Bone marrow (tissue), 2 donors: ENCODE measurements at places on chromosomes 7 and 10.

DNA sequence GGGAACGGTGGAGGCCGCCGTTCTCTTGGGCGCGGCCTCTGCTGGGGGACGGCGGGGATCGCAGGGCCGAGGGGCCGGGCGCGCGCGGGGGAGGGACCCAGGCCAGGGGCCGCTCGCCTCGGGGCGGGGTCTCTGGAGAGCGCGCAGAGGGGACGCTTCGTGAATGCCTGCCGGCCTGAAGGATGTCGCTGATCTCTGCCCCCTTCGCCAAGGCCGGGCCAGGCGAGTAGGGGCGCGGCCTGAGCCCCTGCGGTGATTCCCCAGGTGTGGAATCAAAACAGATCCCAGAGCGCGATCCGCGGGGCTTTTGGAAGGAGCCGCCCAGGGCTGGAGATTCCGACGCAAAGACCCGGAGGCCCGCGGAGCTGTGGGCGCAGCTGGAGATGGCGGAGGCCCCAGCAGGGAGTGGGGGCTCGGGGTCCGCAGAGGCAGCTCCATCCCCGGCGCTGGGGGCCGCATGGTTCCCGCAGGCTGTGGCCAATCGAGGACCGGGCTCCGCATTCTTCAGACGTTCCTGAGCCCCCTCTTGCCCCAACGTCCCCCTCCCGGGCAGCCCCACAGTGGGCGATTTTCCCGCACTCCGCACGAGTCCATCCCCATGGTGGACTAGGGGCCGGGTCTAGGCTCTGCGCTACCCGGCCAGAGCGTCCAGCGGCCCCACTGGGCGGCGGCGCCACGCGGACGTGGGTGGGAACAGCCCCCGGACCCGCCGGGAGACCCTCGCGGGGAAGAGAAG, 166.0 kb downstream of the ACTR3B start:
- DNase-seq = no peak

DNA sequence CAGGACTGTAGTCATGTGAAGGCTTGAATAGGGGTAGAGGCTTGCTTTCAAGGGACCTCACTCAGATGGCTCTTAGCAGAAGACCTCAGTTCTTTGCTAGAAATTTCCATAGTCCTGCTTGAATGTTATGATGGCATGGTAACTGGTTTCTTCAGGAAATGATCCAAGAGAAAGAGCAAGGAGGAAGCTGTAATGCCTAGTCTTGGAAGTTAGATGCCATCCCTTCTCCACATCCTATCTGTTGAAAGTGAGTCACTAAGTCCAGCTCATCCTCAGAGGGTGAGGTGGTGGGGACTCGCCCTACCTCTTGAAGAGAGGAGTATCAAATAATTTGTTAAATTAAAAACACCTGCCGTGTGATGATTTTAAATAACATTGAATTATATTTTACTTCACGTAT, 4.6 kb downstream of the MGAM start:
- no peak for DNase-seq

GRCh38 chr7:38686888-38687287, 55.7 kb upstream of the AMPH start:
- no peak for DNase-seq

DNA sequence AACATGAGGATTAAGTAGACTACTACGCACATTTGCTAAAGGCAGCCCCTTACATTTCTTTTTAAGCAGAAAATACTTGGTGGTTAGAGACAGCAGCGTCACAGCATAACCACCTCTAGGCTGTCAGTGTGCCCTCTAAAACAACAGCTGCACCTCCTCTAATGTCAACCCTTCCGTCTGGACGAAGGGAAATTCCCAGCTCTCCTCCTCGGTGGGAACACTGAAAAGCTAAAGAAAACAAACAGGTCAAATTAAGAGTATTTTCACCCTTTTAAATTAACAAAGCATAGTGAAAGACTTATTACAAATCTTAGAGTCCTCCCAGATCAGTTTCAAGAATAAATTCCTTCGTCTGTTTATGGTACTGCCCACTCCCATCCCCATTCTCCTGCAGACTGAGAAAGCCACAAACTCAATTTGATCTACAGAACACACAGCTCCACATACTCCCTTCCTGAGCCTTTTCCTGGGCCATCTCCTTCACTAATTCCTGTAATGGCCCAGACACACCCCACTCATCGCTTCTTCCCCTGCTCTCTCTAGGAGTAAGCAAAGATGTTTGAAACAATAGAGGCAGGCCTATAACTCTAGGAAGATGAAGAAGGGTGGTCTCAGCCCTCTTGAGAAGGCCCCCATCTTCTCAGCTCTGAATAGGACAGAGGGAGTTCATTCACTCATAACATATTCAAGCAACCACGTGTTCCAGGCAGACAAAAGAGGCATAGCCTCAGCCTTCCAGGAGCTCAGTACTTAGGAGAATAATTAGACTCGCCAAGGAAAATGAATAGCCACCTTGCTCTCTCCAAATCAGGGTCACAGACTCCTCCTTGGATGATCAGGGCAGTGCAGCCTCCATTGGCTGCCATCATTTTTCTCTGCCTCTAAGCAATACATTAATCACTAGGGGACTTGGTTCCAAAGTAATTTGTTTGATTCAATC, 47.5 kb upstream of the HNRNPH3 start:
- DNase-seq = no peak

- no peak for DNase-seq
Observed at GRCh38 chr7:87152897-87153641, 816 bp downstream of the DMTF1 start.

GRCh38 chr7:40544871-40545303, 410.1 kb downstream of the SUGCT start:
- DNase-seq = no peak

DNA sequence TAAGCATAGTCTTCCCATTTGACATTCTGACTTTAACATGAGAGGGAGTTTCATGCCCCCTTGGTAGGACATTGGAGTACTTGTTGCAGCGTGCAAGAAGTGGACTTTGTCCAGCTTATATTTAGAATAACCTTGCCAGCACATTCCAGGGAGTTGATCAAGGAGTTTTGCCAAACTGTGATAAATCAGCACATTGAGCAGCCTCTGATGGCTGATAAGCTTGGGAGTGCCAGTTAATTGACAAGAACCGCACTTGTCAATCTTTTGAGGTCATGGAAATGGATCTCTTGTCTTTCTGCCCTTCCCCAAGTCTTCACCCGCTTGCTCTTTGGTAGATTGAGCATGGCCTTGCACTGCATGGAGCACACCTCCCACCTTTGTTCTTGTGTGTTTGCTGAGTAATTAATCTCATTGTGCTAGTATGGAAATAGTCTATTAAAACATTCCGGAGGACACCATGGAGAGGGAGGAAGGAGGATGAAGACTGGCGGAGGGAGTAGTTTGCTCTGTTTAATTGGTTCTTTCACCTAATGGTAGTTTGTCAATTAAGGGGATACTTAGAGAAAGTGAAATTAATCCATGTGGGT, 668.5 kb upstream of the GALNT17 start:
- no peak for DNase-seq

GRCh38 chr10:99674762-99675161, 15.5 kb downstream of the ENTPD7 start:
- DNase-seq = no peak

GRCh38 chr10:1166101-1166827, 110.1 kb downstream of the WDR37 start:
- no peak for DNase-seq

- DNase-seq = no peak
Observed at GRCh38 chr7:33773053-33773452, 132.3 kb upstream of the BMPER start.

GRCh38 chr10:78997635-78998618, 70.8 kb upstream of the ZMIZ1 start:
- no peak for DNase-seq

GRCh38 chr7:108227366-108227765, 97.2 kb upstream of the LAMB4 start:
- no peak for DNase-seq

DNA sequence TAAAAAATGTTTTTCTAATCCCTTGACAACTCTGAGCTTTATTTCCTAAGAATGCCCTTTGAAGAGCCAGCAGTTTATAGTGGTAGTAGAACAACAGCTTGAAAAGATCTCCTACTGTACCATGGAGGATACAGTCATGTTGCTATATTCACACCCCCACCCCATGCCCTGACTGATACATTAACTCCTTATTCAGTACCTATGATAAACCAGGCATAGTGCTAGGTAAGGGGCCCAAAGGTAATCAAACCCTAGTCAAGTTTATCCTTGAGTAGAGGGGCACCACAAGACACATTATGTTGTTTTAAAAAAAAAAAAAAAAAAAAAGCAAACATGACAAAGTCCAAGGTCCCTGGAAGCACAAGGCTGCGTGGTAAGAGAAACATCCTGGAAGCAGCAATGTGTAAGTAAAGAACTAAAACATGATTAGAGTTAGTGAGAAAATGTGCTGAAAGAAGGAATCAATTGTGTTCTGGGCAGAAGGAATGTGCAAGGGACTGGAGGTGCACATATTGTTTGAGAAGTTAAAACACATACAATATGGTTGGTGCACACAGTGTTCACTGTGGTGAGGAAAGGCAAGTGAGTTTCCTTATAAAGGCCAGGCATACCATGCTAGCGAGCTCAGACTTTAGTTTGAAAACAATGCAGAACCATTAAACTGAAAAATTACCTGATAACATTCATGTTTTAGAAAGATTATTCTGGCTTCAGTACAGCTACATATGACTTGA, 51.2 kb downstream of the PDE1C start:
- DNase-seq = no peak

DNA sequence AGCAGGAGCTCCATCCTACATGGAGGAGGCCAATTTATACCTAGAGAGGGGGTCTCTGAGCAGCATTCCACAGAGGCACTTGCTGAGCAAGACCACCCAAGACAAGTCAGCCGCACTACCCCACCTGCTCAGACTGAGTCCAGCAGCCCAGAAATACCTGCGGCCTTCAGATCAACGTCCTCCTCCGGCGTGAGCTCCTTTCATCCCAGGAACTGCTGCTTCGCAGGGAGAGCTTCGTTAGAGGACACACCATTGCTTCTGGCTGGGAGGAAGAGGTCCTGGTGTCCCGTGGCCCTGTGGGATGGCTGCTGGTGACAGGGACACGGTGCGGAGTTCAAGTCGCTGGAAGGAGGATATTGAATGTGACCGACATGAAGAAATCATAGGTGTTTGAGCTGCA, 216.9 kb upstream of the PPP2R2D start:
- DNase-seq = no peak

- no peak for DNase-seq
Observed at GRCh38 chr10:80154978-80155695, 22.6 kb downstream of the PLAC9 start.

- DNase-seq = no peak
Observed at GRCh38 chr10:67250686-67251085, 324.9 kb downstream of the LRRTM3 start.

GRCh38 chr10:70592746-70593512, 9.6 kb downstream of the PRF1 start:
- no peak for DNase-seq

DNA sequence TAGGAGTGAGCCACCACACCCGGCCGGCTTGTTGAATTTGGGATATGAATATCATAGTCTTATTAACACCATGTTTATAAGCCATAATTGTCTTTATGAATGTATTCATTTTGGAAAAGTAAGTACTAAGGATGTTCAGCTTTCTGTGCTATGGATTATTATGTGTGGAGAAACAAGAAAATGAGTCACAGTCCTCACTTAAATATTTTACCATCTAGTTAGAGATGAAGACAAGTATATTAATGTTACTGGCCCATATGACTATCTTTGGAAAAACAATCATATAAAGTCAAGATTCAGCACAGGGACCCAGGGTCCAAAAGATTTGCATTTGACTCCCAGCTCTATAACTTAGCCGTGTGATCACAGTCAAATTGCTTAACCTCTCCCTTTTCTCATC, 9.8 kb upstream of the TOMM7 start:
- DNase-seq = no peak

GRCh38 chr7:36006636-36007229, 146.3 kb upstream of the EEPD1 start:
- no peak for DNase-seq

DNA sequence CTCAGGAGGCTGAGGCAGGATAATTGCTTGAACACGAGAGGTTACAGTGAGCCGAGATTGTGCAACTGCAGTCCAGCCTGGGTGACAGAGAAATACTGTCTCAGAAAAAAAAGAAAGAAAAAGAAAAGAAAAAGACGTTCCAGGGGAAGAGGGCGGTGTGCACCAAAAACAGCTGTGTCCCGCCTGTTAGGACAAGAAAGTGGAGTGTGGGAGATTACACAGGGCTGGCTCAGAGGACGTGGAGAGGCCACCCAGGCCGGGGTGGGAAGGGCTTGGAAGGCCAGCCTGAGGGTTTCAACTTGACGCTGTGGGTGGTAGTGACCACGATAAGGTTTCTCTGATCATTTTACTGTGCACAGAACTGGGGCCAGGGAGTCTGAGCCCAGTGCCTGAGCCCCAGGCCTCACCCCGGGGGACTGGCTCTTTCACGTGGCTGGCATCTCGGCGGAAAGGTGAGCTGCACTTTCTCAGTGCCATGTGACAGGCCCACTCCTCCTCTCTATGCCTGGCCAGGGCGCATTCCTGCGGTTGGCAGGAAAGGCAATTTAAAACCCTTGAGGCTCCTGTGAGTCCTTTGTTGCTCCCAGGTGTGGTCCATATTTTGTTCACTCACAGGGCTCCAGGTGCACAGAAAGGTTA, 13.9 kb downstream of the RHBDD2 start:
- no peak for DNase-seq

GRCh38 chr7:151905353-151905752, 28.4 kb upstream of the PRKAG2 start:
- no peak for DNase-seq

DNA sequence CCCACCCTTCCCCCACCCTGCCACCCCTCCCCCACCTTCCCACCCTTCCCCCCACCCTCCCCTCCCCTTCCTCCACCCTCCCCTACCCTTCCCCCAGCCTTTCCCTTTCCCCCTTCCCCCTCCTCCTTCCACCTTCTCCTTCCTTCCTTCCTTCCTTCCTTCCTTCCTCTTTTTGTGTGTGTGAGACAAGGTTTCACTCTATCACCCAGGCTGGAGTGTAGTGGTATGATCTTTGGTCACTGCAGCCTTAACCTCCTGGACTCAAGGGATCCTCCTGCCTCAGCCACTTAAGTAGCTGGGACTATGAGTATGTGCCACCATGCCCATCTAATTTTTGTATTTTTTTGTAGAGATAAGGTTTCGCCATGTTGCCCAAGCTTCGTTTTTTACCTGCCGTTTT, 35.2 kb downstream of the CYP17A1 start:
- DNase-seq = no peak

DNA sequence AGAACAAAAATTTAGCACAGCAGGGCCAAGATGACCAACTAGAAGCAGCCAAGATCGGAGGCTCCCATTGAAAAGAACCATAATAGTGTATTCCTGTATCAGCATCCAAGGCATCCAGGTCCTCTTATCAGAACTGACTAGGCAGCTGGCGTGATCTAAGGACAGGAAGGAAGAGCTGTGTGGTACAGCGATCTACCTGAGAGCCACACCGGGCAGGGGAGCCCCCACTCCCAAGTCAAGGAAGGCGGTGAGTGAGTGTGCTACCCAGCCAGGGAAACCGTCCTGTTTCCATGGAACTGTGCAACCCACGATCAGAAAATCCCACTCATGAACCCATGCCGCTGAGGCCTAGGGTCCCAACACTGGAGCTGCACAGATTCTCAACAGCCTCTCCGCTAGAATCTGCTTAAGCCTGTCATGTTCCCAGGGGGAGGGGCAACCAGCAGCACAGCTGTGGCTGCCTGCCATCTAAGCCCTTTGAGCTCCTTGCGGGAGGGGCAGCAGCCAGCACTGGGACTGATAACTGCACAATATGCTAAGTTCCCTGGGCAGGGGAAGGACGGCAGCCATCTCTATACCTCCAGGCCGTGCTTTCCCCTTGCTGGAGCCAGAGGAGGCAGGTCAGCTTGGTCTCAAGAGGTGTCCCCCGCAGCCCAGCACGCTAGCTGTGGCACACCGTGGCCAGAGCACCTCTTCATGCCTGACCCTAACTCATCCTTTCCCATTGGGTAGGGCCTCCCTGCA, 213.0 kb upstream of the SMIM30 start:
- no peak for DNase-seq

- no peak for DNase-seq
Observed at GRCh38 chr7:36659172-36659516, 65.2 kb downstream of the AOAH start.
